ENCODE measurements at places on chromosomes 1 and 21.

DNA sequence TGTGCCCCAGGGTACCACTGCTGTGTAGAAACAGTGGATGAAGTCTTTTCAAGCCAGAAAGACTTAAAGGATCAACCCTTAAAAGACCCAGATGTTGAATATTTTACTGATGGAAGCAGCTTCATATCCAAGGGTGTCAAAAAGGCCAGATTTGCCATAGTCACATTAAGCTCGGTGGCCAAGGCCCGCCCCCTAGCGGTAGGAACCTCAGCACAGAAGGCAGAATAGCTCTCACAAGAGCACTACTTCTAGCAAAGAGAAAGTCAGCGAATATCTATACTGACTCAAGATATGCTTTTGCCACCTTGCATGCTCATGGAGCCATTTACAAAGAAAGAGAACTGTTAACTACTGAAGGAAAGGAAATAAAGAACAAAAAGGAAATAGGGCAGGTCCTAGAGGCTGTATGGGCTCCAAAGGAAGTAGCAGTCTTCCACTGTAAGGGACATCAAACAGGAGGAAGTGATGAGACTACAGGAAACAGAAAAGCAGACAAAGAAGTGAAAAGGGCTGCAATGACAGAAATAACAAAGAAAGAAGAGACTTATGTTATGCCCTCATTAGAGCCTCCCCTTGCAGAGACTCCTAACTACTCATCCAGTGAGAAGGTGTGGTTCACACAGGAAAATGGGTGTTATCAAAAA is 90.5 kb downstream of the LIPI start:
- no peak for DNase-seq

DNA sequence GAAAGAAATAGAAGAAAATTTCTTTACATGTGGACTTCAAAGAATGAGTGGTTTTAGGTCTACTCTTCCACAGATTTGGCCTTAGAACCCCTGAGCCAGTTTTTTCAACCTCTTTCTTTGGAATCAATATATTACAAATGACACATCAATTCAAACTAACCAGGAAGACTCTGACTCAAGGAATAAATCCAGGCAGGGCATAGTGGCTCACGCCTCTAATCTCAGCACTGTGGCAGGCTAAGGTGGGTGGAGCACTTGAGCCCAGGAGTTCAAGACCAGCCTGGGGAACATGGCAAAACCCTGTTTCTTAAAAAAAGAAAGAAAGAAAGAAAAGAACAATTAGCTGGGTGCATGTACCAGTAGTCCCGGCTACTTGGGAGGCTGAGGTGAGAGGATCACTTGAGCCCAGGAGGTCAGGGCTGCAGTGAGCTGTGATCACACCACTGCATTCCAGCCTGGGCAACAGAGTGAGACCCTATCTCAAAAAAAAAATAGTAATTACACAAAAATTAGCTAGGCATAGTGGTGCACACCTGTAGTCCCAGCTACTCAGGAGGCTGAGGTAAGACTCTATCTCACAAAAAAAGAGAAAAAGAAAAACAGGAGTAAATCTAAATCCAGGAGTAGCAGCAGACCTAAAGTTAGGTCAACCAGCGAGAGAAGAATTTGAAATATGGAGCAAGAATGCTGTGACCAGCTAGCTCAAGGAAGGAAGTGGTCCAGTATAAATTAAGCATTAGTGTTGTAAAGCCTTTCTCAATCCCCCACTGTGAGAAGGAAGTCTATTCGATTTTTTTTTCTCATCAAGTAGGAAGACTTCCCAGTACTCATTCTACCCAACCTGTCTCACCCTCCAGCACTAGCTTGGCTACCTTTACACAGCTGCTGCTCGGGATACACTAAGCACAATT is 1.9 kb downstream of the SORT1 start:
- DNase-seq, result no peak

DNA sequence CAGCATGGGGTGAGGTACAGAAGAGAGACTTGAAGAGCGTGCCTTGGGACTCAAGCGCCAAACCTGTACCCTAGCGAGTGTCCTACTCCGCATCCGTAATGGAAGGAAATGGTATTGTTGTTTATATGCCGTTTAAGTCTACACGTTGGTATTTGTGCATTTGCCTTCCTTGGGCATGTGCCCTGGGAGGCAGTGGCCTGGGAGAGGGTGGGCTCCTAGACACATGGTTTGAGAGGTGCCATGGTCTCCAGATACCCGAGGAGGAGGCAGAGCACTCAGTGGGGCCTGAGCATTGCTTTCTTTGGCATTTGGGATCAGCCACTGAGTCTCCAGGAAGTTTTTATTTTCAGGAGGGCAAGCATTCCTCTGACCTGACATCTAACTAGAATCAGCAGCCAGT is 6.5 kb downstream of the ZNF672 start:
- DNase-seq, result no peak

DNA sequence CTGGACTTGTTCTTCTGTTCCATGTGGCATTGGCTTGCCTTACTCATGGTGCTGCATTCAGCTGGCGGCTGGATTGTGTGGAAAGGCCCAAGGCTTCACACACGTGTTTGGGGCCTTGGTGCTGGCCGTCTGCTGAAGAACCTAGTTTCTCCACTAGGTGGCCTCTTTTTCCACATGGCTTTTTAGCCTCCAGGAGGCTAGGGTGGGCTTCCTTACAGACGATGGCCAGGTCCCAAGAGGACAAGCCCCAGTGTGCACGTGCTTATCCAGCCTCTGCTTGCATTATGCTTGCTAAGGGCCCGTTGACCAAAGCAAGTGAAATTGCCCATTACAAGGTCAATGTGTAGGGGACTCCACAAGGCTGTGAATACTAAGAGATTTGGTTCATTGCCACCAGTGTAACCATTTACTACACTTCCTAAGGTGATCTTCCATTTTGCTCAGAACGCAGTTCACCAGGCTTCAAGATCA is 47.5 kb upstream of the FOXO6 start:
- DNase-seq, result no peak

DNA sequence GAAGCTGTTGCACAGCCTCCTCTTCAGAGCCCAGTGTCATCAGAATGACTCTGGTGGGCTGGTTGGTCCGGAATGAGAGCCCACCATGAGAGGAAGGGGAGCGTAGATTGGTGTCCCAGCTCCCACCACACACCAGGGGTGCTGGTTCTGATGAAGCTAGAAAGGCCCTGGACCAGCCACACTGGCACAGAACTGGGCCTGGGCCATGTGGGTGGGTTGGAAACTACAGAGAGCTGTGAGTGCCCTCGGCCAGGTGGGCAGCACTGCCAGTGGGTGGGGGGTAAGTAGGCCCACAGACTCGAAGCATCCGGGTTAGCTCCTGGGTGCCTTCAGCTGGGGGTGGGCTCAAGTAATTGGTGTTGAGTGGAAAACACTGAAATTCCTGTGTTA is 11.6 kb upstream of the TFF1 start:
- DNase-seq, result no peak

All from amniotic stem cell (primary cell).